ENCODE measurements at places on chromosomes 4 and X. TPM values are rescaled to one million over a fixed set of nuclear protein-coding genes. Genes with fewer than 3 reads are reported as not detected.

The AVPR2 gene
- 0.53 TPM for total RNA-seq

The NDUFC1 gene
- 43.6 TPM for total RNA-seq

The ENPEP gene
- 45.6 TPM for total RNA-seq

The BCLAF3 gene
- total RNA-seq, result 25.6 TPM

The GIMD1 gene
- not detected for total RNA-seq

The ZCCHC18 gene
- total RNA-seq, result 3.3 TPM

The SPATA18 gene
- total RNA-seq, result 4.0 TPM

The PHF8 gene
- 20.1 TPM for total RNA-seq

The GPAT3 gene
- total RNA-seq, result 13.8 TPM

The TMPRSS11B gene
- total RNA-seq, result not detected

The SMR3A gene
- total RNA-seq, result not detected

The EPGN gene
- not detected for total RNA-seq

The GLRA2 gene
- total RNA-seq, result 1.6 TPM

The CSAG3 gene
- not detected for total RNA-seq

The KLF8 gene
- 9.6 TPM for total RNA-seq

The AR gene
- 25.1 TPM for total RNA-seq

The KCTD8 gene
- total RNA-seq, result 0.26 TPM

The BTK gene
- 7.6 TPM for total RNA-seq

The SLC7A11 gene
- 1.2 TPM for total RNA-seq

The SUPT20HL2 gene
- not detected for total RNA-seq

The APLN gene
- 1.8 TPM for total RNA-seq

The FGFBP1 gene
- total RNA-seq, result not detected

The TEX11 gene
- not detected for total RNA-seq

The TKTL2 gene
- 0.11 TPM for total RNA-seq

The ADH1A gene
- not detected for total RNA-seq

The UBA6 gene
- 113 TPM for total RNA-seq

The HPGDS gene
- total RNA-seq, result 19.3 TPM

The ETDA gene
- not detected for total RNA-seq

The ARAP2 gene
- 34.1 TPM for total RNA-seq

The IL13RA2 gene
- 3.8 TPM for total RNA-seq

The FAM53A gene
- total RNA-seq, result 0.63 TPM

The LDOC1 gene
- 6.4 TPM for total RNA-seq

The CLTRN gene
- total RNA-seq, result 0.90 TPM

The TMLHE gene
- 28.1 TPM for total RNA-seq

The HEPH gene
- total RNA-seq, result 48.4 TPM

The WDR45 gene
- total RNA-seq, result 36.3 TPM

The SOD3 gene
- total RNA-seq, result 27.1 TPM

The GAGE12E gene
- total RNA-seq, result not detected

The AMTN gene
- total RNA-seq, result not detected

The ZDHHC9 gene
- 25.2 TPM for total RNA-seq

The MAGEC3 gene
- total RNA-seq, result not detected

All from urinary bladder (tissue), 4 donors.